ENCODE measurements at places on chromosomes 12 and 14.

DNA sequence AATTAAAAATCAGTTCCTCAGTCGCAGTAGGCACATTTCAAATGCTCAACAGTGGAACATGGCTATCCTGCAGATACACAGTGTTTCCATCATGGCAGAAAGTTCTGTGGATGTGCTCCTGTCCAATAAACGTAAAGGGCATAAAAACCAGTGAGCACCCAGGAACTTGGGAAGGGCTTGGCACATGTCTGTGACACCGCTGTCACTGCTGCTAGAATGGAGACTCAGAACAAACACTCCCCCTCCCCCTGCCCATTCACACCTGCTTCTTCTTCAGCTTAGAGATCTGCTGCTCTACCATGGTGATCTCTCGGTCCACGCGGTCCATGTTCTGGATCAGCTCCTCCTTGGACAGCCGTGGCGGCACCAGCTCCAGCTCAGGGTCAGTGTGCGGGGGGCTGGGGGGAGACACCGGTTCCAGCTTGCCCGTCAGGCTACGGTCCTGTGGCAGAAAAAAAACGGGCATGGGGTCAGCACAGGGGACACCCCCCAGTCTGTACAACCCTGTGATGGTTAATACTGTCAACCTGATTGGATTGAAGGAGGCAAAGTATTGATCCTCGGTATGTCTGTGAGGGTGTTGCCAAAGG, 94.6 kb downstream of the NCOR2 start:
- no peak for DNase-seq

DNA sequence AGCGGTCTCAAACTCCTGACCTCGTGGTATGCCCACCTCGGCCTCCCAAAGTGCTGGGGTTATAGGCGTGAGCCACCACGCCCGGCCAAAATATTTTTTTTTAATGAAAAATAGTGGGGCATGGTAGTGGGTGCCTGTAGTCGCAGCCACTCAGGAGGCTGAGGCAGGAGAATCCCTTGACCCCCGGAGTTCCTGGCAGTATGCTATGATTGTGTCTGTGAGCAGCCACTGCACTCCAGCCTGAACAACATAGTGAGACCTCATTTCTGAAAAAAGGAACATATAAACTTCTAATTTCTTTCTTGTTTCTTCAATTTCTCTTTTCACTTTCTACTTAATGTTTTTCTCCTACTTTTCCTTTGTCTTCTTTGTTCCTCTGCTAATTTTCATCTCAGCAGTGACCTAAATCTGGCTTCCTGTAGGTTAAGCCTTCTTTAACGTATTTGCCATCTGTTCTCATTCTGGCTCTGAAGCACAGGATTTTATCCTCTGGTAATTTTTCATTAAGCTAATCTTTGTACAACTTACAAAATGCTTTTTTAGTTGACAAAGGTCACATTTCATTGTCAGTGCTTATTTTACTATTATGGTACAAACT, 4.5 kb upstream of the RPGRIP1 start:
- no peak for DNase-seq

DNA sequence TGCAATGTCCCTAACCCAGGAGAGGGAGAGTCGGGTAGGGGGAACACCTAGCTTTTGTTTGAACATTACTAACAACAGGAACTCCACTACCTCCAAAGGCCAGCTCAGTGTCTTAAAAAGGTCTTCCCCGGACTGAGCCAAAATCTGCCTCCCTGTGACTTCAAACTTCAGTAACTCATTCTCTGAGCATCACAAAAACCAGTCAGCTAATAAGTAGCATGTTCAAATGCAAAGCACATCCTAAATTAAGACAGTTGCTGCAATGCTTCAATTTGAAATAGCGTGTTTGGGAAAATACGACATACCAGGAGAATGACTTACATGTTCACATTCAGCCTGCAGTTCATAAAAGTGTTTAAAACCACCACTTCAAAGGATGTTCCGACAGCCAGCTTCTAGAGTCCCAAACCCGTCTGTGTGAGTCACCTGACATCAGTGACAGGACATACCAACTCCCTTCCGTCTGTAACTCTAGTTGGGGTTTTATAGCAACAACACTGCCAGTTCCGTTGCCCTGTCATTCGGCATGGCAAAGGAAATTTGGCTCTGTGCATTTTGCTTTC, 13.0 kb downstream of the ZFP36L1 start:
- DNase-seq: peak; percentile 76

GRCh38 chr12:66282244-66282643, 20.0 kb upstream of the HELB start:
- no peak for DNase-seq

- no peak for DNase-seq
Observed at GRCh38 chr12:71008616-71009015, 88.1 kb upstream of the PTPRR start.

DNA sequence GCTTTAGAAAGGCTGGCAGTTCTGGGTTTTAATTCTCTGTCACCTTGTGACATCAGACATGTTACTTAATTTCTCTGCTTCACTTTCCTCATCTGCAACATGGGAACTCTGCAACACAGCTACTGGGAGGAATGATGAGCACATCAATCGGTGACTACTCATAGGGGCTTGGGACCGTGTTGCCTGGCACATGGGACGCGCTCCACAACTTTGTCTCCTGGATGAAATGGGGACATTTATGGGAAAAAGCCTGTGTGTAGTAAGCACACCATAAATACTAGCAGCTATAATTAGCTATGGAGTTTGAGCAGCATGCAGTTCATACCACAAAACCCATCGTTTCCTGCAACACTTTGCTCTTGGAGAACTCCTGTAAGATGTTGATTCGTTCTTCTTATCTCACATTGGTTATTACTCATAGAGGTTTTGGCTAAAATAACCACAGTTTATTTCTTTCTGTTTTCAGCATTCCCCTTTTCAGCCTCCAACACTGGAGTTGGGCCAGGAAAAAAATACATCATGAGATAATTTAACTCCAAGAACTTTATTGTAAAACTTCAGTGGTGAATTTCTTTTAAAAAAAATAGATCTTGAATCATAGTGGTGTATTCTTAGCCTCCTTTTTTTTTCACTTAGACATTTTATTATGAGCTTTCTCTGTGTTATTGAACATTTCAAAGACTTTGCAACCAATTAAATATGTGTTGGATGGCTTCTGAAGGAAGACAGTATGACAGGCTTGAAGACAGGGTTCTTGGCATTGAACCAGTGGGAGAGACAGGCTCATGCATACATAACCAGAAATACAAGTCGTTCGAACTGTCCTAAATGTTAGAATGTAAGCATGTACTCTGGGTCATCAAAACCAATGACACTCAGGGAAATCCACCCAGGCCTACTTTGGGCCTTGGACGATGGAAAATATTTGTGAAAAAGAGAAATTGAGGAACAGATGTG, 72.7 kb downstream of the RIN3 start:
- DNase-seq: peak; percentile 46

DNA sequence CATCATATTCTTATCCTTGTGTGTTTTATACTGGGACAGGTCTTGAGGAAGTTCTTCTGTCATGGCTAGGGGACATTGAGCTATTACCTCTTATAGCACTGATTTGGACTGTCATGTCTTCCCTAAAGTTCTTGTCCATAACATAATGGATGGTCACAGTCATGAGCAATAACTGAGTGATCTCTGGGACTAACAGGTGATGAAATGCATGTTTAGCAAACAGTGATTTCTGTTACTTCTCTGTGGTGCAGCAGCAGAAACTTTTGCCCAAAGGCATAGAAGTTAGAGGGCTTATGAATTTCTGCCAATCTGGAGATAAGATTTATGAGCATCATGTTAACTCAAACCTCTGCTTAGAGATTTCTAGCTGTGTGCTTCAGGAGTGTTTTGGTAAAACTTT, 5.9 kb downstream of the ADIPOR2 start:
- no peak for DNase-seq

GRCh38 chr14:66403183-66403582, 83.0 kb upstream of the CCDC196 start:
- DNase-seq: no peak

DNA sequence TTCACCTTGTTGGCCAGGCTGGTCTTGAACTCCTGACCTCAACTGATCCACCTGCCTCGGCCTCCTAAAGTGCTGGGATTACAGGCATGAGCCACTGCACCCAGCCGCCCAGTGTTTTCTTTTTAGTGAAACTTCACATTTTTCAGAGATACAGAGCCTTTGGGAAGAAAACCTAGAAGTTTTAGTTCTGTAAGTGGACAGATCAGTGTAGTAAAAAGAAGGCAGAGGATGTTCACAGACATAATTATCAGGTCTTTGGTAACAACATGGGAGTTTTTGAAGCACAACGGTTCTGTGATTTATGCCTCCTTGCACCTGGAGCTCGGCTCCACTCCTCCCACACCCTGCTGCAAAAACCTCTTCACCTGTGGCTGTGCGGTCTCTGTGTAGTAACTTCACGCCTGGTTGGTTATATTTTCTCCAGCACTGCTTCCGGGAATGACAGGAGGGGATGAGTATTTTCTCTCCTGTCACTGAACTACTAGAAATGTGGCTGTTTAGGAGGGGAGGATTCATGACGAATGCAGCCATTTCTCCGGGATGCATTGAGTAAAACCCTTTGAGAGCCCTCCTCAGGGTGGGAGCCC, 67.0 kb downstream of the ARF6 start:
- peak; percentile 62 for DNase-seq

DNA sequence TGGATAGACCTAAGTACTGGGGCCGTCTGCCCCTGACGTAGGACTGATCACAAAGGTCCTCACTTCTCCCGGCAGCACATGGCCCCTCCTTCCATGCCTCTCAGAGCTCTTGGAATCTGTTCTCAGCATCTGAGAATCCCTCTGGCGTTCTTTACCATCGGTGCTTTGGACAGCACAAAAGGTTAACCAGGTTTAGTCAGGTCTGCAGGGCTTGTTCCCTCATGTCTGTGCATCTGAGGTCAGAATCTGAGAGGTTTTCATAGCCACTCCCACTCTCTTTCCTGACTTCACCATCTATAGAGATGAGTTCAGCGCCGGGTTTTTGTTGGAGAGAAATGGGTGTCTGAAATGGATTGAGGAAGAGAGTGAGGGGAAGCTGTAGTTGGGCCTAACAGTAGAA, 130.0 kb upstream of the ARHGAP5 start:
- no peak for DNase-seq

- no peak for DNase-seq
Observed at GRCh38 chr14:68511129-68512047, 281.5 kb downstream of the ZFP36L1 start.

GRCh38 chr12:104577581-104577981, 120.8 kb downstream of the CHST11 start:
- DNase-seq: no peak

- no peak for DNase-seq
Observed at GRCh38 chr12:132190012-132190755, 45.9 kb downstream of the NOC4L start.

GRCh38 chr14:36627981-36628380, 33.7 kb upstream of the PAX9 start:
- no peak for DNase-seq

DNA sequence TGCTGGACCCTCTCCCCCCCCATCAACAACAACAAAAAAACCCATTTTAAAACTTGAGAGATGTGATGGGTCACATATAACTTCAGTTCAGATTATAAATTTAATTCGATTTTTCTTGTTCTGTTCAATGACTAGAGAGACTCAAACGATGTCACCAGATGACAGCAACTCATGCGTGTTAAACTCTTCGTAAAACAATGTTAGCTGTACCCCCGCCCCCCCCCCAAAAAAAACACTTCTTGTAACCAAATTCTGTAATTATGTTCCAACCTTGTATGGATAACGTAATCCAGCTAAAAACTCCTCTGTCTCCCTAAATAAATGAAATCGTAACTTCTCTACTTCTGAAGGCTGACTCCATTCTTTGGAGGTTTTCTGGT, 614 bp upstream of the NACA start:
- DNase-seq: no peak

GRCh38 chr14:70237710-70238109, 49.0 kb upstream of the SLC8A3 start:
- DNase-seq: no peak

DNA sequence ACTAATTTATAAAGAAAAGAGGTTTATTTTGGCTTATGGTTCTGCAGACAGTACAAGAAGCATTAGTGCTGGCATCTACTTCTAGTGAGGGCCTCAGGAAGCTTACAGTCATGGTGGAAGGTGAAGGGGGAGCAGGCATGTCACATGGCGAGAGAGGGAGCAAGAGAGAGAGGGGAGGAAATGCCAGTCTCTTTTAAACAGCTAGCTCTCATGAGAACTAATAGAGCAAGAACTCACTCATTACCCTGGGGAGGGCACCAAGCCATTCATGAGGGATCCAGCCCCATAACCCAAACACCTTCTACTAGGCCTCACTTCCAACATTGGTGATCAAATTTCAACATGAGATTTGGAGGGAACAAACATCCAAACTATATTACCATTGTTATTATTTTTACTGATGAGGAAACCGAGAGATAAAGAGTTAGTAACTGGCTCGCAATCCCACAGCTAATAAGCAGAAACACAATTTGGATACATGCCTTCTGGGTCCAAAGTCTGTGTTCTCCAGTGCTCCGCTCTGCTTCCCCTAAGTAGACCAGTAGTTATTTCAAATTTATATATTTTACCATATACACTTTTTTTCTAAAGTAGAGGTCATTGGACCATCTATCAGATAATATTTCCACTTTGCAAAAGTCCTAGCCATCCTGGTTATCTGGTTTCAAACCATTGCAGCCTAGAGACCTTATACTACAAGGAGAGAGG, 9.7 kb downstream of the SLC35E3 start:
- DNase-seq: no peak

- DNase-seq: no peak
Observed at GRCh38 chr12:110640275-110641025, 26.5 kb downstream of the TCTN1 start.

DNA sequence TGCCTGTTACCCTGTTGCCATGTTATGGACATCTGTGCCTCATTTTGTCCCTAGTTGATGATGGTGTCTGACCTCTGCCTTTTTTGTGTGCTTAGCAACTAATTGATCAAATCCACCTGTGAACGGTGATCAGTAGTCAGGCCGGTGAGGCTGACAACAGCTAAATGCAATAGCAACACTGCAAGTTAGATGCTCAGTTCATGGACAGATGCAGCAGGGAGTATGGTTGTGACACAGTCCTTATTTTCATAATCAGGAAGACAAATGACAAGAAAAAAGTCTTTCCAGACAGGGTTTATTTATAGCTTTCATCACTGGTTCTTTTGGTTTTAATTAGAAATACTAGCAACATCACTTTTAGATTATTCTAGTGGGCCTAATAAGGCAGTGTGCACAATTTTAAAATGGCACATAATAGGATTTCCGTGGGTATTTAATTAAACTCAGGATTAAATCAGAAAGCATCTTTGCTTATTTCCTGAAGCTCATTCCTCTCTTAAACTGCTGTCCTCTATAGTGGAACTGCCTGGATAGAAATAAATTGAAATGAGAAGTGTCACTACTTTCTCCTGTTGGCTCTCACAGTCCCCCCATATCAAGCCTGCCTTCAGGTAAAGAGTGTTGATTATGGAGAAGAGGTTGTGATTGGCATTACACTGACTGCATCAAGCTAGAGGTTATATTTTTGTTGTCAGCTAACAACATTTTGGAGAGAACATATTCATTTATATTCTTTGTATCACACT, 281.1 kb upstream of the NAV3 start:
- DNase-seq: no peak

GRCh38 chr14:68693926-68694325, 98.9 kb downstream of the ZFP36L1 start:
- DNase-seq: no peak

- DNase-seq: no peak
Observed at GRCh38 chr12:7948589-7949260, 12.7 kb upstream of the SLC2A3 start.

Data from CD4-positive, alpha-beta T cell treated with Interleukin-17A for 4 hours (primary cell).